ENCODE measurements at places on chromosomes 2 and 18.
A peak's percentile ranks its signal among the peaks of the same experiment; 100 is the strongest.

DNA sequence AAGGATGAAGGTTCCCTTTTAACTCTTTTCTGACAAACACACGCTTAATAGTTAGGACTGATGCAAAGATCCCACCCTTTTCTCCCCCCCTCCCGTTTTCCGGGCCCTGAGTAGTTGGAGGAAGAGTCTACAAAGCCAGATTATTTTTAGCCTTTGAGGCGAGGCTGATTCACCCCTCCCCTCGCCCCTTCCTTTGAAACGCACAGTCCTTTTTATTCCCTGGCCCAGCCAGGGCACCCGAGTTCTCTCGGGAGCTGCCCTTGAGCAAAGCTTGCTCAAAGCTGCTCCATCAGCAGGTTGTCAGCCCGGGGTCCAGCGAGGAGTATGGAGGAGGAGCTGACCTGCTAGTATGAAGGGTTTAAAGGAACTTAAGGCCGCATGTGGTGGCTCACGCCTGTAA lies 47.1 kb upstream of the SPRED2 start:
- DNase-seq = no peak

GRCh38 chr2:166676716-166677115 lies 182.7 kb upstream of the SCN7A start:
- DNase-seq = no peak

DNA sequence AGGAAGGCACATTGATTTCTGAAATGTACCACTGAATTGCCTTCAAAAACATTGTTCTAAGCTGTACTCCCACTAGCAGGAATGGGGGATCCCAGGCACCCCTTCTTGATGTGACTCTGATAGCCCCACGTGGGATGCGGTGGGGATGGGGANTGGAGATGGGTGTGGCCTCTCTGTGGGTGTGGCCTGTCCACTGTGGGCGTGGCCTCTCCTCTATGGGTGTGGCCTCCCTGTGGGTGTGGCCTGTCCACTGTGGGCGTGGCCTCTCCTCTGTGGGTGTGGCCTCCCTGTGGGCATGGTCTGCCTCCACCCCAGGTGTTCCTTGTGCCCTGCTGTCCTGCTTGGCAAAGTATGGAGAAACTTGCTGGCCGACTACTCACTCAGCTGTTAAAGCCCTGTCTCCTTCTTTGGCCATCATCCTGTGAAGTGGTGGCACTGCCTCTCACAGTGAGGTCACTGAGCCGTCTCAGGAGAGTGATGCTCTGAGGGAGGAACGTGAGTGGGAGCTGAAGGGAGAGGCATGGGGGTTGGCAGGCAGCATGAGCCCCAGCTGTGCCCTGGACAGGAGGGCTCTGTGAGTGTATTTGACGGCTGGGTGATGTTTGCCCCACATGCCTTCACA lies 6.7 kb upstream of the PARD6G start:
- DNase-seq = peak; percentile 22

- no peak for DNase-seq
Measured at GRCh38 chr2:156156580-156156979, 175.9 kb downstream of the NR4A2 start.

- DNase-seq = no peak
Measured at GRCh38 chr18:76364282-76365259, 130.5 kb downstream of the ZNF516 start.

DNA sequence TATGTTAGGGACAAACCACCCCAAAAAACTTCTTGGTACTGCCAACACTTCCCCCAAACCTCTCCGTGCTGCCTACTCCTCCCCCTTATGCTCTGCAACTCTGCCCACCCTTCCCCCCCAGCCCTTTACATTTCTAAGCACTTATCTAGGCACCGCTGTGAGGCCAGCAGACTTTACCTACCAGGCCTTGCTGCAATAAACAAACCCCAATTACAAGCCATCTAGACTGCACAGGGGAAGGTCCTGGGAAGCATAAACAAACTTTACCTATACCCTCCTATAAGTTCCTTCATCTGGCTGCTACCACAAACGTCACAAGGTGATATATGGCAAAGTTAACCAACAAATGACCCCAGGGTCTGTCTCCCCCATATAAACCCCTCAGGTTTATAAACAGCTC lies 259.4 kb upstream of the GULP1 start:
- no peak for DNase-seq

GRCh38 chr2:25374411-25374810 lies 32.7 kb upstream of the DNMT3A start:
- peak; percentile 6 for DNase-seq

DNA sequence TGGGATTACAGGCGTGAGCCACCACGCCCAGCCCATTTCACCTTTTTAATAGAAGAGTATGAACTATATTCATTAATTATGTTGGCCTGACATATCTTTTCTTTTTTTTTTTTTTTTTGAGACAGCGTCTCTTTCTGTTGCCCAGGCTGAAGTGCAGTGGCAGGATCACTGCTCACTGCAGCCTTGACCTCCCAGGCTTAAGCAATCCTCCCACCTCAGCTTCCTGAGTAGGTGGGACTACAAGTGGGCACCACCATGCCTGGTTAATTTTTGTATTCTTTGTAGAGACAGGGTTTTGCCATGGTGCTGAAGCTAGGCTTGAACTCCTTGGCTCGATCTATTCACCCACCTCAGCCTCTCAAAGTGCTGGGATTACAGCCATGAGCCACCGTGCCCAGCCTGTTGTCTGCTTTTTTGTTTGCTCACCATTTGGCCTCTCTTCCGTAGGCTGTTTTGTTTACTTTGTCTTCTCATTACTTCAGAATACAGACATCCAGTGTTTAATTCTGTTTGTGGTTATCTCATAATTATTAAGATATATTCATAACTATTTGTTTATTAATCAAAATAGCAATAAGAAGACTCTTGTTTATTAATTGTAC lies 16.3 kb upstream of the CDH2 start:
- DNase-seq = no peak

Measured in B cell (primary cell).